ENCODE measurements at places on chromosomes 12 and 14.

DNA sequence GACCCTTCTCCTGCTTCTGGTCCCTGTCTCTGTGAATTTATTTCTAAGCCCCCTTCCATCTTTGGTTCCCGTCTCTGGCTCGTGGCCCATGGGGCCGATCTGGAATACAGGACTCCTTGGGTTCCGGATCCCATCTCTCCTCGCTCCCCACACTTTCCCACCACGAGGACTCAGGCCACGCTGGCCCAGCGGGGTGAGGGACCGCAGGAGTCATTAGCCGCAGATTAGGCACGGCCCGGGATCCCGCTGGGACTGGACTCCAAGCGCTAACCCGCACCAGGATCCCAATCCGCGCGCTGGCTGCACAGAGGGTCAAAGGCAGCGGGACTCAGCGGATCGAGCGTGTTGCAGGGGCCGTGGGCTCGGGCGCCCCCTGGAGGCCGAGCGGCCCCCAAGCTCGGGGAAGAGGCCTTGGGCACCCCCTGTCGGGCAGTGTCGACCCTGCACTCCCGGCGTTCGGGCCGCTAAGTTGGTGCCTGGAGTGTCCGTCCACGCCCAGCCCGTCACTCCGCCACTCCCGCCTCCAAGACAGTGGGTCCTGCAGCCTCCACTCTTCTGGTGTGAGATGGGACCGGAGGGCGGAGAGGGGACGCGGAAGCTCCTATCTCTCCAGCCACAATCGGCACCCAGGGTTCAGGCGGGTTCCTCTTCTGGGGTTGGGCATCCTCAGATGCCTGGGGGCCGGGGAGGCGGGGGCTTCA is 9.5 kb downstream of the SHMT2 start:
- peak; percentile 84 for DNase-seq

- DNase-seq: no peak
These were observed 838.0 kb downstream of the RPS29 start for GRCh38 chr14:48748151-48748675.

GRCh38 chr12:26054383-26054782 is 70.5 kb downstream of the BHLHE41 start:
- DNase-seq: no peak

DNA sequence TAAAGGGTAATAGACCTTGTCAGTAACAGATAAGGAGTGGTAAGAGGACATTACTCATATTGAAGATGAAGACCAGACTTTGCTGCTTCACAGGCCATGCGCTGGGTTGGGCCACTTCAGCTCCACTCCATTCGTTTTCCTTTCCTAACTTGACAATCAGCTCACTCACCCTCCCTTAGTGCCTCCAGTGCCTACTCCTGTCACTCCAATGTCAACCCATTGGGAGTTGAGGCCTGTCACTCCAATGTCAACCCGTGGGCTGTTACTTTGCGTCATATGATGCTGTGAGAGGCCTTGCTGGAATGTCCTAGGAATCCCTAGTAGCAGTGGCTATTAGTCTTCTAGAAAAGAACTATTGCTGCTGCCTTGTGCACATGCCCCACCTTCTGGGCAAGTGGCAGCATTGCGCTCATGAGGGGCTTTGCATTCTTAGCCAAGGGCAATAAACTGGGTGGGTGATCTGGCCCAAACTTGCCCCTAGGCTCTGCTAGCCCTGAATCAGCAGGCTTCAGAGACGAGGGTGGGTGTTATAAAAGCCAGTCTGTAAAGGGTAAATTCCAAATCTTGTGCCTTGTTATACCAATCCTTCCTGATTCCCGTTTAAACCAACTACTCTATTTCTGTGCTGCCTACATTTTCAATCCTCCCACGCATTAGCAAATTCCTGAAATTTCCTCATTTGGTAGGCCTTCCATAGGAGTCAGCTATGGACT is 36.1 kb downstream of the BAZ2A start:
- peak; percentile 74 for DNase-seq

DNA sequence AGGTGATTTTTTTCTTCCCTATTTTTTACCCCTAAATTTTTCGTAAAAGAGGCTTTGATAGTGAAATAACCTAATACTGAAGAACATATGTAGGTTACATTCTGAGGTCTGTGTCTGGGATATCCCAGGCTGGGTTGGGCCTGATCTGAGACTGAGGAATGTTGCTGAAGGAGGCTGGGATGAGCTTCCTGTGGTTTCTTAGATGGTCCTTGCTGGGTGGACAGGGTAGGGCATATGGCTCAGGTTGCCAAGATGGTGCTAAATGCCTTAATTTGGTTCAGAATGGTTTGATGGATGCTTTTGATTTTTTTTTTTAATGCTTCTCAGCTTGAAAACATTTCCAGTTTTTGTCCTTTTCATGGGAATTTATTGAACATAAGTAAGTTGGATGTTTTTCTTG is 124.6 kb upstream of the PMCH start:
- no peak for DNase-seq

GRCh38 chr14:93108105-93108504 is 7.6 kb downstream of the ITPK1 start:
- DNase-seq: no peak

- peak; percentile 57 for DNase-seq
These were observed 594 bp downstream of the KRAS start for GRCh38 chr12:25249931-25250738.
